ENCODE measurements at places on chromosomes 12 and 14. TPM values are rescaled to one million over a fixed set of nuclear protein-coding genes. Genes with fewer than 3 reads are reported as not detected.

The MYL6B gene
- total RNA-seq: 5.9 TPM

The TSPAN19 gene
- total RNA-seq: not detected

The GLTP gene
- total RNA-seq: 21.2 TPM

The GYS2 gene
- not detected for total RNA-seq

The OAS2 gene
- 42.8 TPM for total RNA-seq

The E2F7 gene
- not detected for total RNA-seq

The OR4M1 gene
- total RNA-seq: not detected

The HOXC11 gene
- total RNA-seq: not detected

The CHD8 gene
- total RNA-seq: 146 TPM

The CCDC197 gene
- not detected for total RNA-seq

The LMO3 gene
- not detected for total RNA-seq

The NPFF gene
- not detected for total RNA-seq
